ENCODE measurements at places on chromosomes 1 and 21.

DNA sequence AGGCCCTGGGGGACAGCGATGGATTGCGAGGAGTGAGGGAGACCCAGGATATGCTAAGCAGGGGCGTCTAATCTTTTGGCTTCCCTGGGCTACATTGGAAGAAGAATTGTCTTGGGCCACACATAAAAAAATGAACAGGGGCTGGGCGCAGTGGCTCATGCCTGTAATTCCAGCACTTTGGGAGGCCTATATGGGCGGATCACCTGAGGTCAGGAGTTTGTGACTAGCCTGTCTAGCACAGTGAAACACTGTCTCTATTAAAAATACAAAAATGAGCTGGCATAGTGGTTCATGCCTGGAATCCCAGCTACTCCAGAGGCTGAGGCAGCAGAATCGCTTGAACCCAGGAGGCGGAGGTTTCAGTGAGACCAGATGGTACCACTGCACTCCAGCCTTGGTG lies 10.8 kb upstream of the PRAMEF12 start:
- no peak for DNase-seq

- no peak for DNase-seq
These were observed 130.4 kb downstream of the AK5 start for GRCh38 chr1:77412069-77412819.

GRCh38 chr1:17441265-17441992 lies 2.0 kb upstream of the RCC2 start:
- no peak for DNase-seq

- DNase-seq: no peak
These were observed 253.5 kb upstream of the CACYBP start for GRCh38 chr1:174746024-174746808.

GRCh38 chr1:217660353-217661062 lies 29.4 kb downstream of the SPATA17 start:
- DNase-seq: no peak

- DNase-seq: no peak
These were observed 66.1 kb downstream of the DMRTA2 start for GRCh38 chr1:50357186-50357585.

GRCh38 chr1:112716133-112716720 lies 1.1 kb upstream of the PPM1J start:
- DNase-seq: peak; percentile 87

GRCh38 chr1:81329041-81329440 lies 471.7 kb upstream of the ADGRL2 start:
- no peak for DNase-seq

- DNase-seq: no peak
These were observed 13.5 kb downstream of the LZIC start for GRCh38 chr1:9929431-9930385.

DNA sequence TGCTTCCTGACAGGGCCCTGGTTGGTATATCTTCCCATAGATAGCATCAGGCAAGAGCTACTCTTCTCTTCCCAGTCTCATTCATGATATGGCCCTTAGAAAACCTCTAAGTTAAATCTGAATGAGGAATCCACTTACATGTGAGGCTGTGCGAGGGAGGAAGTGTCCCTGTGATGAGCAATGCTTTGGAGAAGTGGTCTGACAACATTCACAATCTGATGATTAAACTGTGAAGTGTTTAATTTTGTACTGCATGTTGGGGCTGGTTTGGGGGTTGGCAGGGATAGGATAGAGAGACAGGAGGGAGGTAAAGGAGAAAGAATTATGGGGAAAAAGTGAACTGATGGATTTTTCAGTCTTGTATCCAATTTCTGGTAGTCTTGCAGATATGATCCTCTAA lies 421.2 kb upstream of the DAB1 start:
- no peak for DNase-seq

DNA sequence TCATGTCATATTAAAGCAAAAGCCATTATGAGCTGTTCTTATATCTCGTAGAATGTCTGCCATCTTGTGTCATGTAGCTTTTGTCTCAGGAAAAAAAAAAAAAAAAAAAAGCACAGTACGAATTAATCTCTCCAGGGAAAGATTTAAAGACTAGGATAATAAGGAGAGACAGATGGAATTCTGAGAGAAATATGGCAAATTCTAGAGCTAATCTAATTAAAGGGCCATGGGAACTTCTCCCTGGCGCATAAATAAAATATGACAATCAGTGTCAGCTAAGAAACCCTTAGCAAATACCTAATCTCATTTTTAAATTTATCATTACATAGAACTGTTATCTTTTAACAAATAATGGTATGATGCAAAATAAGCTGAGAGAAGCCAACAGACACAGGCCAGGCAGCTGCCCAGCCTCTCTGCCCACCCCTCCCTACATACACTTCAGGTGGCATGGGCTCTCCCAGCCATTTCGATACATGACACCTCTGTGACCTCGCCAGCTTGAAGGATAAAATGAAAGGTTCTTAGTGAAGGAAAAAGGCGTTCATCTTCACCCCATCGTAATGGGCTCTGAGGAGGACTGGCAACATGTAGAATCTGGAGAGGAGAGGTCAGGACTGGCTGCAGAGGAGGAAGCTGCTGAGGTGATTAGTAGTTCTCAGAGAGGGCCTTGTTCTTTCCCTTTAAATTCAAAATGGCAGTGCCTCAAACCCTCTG lies 39.8 kb downstream of the DISC1 start:
- no peak for DNase-seq

GRCh38 chr1:231419738-231420298 lies 2.3 kb downstream of the EGLN1 start:
- no peak for DNase-seq

DNA sequence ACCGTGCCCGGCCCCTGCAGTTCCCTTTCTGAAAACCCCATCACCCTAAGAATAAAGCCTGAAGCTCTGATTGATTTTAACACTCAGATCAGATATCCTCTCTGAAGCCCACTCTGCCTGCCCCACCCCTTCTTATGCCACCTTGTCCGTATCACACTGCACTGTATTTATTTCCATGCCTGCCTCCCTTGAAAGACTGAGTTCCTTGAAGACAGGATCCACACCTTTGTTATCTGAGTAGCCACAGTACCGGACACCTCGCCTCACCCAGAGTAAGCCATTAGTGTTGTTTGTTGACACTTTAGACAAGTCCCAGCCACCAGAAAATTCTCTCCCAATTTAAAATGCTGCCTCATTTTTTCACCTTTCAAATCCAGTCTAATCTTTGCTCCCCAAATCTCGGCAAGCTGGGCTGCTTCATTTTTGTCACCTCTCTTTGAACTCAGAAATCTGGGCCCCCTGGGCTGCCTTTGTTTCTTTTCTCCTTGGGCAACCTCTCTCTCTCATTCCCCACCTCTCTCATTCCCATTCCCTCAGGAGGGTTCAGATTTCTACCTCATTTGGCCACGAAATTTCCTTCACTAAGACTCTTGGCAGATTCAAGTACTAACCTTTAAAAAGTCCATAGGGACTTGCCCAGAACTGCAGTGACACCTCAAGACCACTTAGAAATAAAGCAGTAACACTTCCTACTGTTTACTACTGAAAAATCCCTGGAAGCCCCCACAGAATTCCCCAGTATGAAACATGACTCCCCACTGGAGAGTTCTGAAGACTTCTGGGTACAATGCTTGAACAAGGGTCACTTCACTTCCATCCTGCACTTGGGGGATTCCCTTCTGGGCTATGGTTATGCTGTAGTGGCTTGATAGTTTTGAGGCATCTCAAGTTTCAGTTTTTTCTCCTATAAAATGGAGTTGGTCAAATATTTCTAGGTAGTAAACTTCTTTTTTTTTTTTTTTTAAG lies 8.7 kb upstream of the PPP1R15B start:
- no peak for DNase-seq

DNA sequence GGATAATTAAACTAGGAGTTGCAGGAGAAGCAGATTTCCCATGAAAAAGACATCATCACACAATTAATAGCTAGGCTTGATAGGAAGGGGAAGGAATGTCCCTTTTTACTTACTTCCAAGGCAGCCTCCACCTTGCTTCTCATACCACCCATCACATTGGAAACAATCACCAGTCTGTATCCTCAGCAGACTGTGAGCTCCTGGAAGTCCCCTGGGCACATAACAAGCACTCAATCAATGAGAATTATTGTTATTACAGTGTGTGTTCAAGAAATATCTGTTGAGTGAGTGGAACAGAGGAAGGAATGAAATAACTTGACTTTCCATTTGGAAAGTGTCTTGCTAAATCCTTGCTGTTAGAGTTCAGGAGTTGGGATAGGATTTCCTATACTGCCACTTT lies 36.2 kb downstream of the HIVEP3 start:
- no peak for DNase-seq

GRCh38 chr1:208834381-208835096 lies 590.4 kb upstream of the PLXNA2 start:
- DNase-seq: no peak

DNA sequence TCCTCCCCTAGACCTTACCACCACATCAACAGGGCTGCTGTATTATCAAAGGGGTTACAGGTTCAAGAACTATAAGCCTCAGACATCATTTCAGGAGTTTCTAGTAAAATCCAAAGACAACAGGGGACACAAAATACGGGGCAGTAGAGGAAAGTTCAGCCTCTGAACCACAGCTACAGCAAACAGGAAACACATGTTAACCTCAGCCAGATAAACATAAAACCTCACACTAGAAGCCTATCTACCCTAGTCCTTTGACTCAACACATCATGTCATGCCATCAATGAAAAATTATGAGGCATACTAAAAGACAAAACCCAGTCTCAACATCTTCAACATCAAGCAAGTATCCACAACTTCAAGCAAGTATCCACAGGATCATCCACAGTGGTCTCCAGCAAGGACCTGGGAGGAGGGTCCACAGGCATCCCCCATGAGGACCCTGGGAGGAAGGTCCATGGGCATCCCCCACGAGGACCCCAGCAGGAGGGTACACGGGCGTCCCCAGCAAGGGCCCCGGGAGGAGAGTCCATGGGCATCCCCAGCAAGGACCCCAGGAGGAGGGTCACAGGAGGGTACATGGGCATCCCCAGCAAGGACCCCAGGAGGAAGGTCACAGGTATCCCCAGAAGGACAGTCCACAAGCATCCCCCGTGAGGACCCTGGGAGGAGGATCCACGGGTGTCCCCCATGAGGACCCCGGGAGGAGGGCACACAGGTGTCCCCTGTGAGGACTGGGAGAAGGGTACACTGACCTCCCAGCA lies 440.0 kb downstream of the MATN1 start:
- DNase-seq: no peak

- DNase-seq: no peak
These were observed 623.2 kb upstream of the PKN2 start for GRCh38 chr1:88060750-88061491.

DNA sequence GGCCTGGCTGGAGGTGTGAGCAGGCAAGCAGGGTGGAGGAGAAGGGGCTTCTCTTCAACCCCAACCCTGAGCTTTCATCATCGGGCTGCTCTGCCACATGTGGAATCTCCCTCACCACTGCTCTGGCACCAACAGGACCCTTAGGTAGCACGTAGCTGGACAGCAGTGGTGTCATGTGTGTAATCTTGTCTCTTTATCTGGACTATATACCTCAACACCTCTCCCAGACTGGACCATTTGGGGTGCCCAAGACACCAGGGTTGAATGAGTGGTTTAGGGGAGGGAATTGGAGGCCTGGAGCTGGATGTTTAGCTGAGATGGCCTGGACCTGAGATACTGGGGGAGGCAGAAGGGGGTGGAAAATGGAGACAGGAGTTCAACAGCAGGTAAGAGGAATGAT lies 63.0 kb downstream of the UBE2T start:
- DNase-seq: no peak

DNA sequence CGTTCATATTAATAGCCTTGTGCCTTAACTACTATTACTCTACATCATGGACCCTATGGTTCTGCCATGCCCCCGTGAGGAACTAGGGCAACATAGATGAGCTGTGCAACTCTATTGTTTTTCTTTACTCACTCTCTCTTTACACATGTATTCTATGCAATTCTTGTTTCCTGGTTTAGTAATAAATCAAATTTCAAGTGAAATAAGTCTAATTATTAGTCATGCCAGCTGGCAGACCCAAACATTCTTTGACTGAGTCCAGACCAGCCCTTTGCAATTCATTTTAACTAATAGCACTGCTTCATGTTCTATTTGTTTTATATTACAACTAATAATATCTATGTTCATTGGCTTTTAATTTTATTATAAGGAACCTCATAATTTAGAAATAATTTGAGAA lies 789.3 kb upstream of the ADAMTS5 start:
- DNase-seq: no peak

- no peak for DNase-seq
These were observed 90.5 kb downstream of the CD247 start for GRCh38 chr1:167427848-167428247.

DNA sequence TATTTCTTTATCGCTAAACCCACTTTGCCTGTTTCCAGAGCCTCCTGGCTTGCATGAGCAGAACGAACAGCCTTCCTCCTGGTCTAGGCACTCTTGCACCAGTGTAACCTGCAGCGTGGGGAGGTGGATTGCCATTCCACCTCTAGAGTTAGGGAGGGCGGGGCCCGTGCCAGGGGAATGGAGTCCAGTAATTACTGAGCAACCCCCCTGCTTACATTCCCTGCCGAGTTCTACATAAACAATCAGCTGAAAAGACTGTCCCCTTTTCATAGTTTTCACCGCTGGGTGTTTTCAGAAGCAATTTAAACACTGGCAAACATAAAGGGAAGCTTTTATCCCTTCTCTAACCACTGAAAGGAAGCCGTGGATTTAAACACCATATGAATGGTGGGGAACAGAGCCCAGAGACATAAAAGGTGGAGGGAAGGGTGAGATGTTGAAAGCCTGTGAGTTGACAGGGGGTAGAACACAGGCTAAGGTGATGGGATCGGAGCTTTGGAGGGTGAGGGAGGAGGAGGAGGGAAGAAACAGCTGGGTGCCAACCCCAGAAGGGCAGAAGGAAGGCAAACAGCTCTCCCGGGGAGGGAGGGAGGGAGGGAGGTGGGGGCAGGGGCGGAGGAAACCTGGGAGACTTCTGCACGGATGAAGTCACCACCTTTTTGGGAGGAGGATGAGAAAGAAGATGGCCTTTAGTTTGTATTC lies 68.0 kb upstream of the WDR26 start:
- no peak for DNase-seq

- no peak for DNase-seq
These were observed 1409.4 kb downstream of the MRPL39 start for GRCh38 chr21:24197923-24198322.

DNA sequence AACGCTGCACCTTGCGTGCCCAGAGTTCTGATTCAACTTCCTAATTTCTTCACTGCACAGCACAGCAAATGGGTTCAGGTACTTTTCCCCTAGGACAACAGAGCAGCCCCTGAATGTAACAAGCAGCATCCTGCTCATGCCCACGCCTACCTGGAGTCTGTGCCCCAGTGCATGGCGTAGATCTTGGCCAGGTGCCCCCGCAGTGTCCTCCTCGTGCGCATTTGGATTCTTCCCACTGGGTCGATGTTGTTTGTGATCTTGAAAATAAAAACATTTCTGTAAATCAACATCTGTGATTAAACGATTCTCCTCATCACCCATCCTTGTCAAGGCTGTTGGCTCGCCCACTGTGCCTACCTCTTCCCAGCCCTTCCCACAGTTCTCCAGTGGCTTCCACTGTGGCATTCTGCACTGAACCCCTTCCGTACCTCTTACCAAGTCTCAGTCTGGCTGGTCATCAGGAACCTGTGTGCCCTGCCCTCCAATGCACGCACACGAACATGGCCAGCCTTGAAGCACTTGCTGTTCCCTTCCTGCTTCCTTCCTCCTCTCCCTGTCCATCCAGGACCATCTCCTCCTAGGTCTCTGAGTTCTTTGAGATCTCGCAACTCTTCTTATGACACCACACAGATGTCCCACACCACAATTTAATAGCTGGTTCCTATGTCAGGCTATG lies 37.5 kb upstream of the NADK start:
- DNase-seq: no peak

GRCh38 chr1:160883581-160884513 lies 1.1 kb downstream of the ITLN1 start:
- DNase-seq: no peak

Data from activated naive CD8-positive, alpha-beta T cell treated with anti-CD3 and anti-CD28 coated beads, Interleukin-2, amount 50 U/mL, for 24 hours (primary cell).